ENCODE measurements at places on chromosomes 7 and 10.

GRCh38 chr10:13946209-13946460 lies 359.4 kb downstream of the PRPF18 start:
- DNase-seq, result no peak

GRCh38 chr10:45160271-45160670 lies 155.1 kb downstream of the OR13A1 start:
- no peak for DNase-seq

GRCh38 chr10:104657457-104657856 lies 16.4 kb downstream of the SORCS3 start:
- no peak for DNase-seq

- no peak for DNase-seq
These were observed 17.3 kb downstream of the TPK1 start for GRCh38 chr7:144818511-144818910.

DNA sequence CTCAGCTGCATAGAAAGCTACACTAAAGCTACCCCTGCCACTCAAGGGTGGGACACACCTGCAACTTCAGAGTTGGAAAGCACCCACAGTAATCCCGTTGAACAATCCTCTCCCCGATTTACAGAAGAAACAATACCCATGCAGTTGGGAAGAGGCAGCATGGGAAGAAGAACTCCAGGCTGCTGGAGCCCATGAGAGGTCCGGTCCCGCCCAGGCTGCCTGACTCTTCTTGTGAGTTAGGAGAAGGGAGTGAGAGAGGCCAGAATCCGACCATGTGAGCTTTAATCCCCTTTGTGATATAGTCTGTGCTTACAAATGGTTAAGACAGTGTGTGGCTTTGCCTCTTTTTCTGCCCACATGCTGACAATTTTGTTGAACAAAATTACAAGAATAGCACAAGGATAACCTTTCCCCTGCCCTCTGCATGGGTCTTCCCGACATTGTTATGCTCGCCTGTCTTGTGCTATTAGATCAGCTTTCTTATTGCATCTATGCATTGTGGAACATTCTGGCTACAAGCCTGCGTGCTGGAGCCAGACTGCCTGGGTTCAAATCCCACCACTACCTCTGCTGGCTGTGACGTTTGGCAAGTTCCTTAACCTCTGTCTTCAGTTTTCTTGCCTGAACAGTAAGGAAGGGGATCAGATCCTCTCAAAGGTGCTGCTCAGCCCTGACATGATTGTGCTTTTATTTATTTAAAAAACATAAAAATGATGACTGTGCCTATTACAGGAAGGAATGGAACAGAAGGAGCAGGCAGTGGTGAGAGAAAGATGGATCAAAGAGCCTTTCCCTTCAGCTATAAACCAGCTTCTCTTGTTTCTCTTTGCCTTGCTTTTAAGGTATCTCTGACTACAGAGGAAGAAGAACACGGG lies 56.0 kb downstream of the BPGM start:
- DNase-seq, result no peak

GRCh38 chr10:104274762-104275721 lies 6.1 kb downstream of the GSTO2 start:
- peak; percentile 59 for DNase-seq

GRCh38 chr10:76558586-76558985 lies 1079.0 kb downstream of the KCNMA1 start:
- peak; percentile 57 for DNase-seq

GRCh38 chr7:115070311-115070710 lies 148.4 kb downstream of the MDFIC start:
- no peak for DNase-seq

- no peak for DNase-seq
These were observed 7.0 kb downstream of the KNDC1 start for GRCh38 chr10:133166828-133167692.

- no peak for DNase-seq
These were observed 1125.0 kb downstream of the TYW1 start for GRCh38 chr7:68121655-68122054.

DNA sequence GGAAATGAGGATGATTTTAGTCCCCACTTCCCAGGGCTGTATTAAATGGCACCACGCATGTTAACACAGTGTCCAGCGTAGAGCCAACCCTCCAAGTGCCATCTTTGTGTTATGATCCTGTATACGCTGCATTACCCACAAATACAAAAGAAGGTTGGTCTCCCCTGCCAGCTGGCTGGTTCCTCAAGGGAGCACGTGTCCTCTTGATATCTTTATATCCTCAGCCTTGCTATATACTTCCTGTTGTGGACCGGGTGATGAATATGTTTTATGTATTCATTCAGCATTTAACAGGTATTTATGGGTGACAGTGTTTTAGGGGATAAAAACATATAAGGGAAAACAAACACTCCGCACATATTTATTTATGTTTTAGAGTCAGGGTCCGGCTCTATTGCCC lies 23.2 kb upstream of the PRRT4 start:
- DNase-seq, result no peak

GRCh38 chr10:7520507-7521485 lies 110.0 kb upstream of the SFMBT2 start:
- no peak for DNase-seq

- DNase-seq, result no peak
These were observed 78.4 kb upstream of the UNC5B start for GRCh38 chr10:71133710-71134686.

DNA sequence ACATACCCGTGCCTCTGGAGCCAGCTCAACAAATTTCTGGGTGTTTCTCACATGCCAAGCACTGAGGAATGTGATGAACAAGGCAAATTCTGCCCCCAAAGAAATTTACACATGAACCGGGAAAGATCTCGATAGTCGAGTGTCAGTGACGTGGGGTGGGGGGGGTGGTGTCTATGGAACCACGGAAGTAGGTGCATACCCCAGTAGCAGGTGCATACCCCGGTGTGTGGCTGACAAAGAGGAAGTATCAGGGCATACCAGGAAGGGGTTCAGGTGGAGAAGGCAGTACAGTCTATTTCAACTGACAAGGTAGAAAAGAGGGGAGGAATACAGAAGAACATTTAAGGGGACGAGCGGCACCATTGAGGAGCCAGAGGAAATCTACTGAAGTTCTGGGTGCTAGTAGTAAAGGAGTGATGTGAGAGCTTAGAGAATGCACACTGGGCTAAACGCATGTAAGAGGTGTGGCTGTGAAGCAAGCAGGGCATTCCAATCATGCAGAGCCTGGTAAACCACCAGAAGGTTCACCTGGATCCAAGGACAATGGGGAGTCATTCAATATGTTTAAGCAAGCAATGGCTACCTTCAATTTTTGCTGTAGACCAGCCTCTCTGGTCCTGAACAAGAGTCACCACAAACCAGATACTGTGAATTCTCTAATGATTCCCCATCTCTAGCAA lies 6.2 kb downstream of the CCDC6 start:
- DNase-seq, result no peak

- DNase-seq, result no peak
These were observed 117.2 kb upstream of the ADO start for GRCh38 chr10:62687230-62687748.

- DNase-seq, result no peak
These were observed 83.0 kb downstream of the BEND7 start for GRCh38 chr10:13445656-13446400.

DNA sequence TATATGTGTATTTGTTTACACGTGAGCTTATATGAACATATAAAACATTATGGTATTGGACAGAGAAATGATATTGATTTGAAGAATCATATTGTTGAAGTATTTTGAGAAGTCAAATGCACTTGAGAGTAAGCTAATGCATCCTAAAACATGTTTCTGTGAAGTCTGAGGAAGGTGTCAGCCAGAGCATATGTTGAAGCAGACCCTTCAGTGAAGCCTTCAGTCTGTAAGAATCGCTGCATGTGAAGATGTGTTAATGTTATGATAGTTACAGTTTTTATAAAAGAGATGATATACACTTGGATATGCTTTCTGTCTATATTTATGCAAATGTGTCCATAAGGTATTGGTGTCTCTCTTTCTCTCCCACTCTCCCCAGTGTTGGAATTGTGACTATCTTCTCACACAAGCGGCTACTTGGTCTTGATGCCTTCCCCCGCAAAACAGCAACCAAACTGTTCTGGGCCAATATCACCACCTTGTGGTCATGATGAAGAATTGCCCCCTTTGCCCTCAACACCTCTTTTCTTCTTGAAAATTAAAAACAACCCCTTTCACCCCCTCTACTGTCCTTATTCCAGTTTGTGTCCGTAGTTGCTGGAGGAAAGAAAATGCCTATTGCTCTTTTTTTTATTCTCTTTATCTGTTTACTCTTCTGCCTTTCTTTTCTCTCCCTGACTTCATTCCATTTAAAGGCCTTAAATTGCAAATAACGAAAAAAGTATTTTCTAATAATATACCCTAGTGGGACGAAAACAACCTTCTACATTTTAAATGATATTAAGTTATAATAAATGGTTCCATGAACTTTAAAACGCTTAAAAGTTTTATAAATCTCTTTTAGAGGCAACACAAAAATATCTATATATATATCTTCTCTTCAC lies 64.9 kb downstream of the IKZF1 start:
- no peak for DNase-seq

GRCh38 chr10:128087884-128088709 lies 38.1 kb downstream of the MKI67 start:
- no peak for DNase-seq

GRCh38 chr10:124675261-124675660 lies 68.9 kb downstream of the FAM53B start:
- peak; percentile 15 for DNase-seq

- DNase-seq, result no peak
These were observed 20.7 kb downstream of the IFIT3 start for GRCh38 chr10:89348481-89348880.

DNA sequence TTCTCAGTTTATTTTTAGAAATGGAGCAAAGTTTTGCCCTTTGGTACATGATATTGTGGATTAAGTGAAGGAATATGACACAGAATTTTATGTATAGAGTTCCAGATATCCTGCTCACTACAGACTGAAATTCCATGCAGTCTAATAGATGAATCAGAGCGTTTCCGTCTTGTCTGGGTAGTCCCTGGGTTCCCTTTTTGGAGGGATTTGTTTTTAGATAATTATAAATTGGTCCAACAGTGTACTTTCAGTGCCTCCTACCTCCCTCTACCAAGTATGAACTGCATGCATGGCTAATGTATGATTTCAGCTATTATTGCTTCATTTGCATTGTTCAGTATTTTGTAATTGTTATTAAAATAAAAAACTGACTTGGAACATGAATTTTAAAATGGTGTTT lies 74.4 kb downstream of the SEPTIN7 start:
- no peak for DNase-seq

DNA sequence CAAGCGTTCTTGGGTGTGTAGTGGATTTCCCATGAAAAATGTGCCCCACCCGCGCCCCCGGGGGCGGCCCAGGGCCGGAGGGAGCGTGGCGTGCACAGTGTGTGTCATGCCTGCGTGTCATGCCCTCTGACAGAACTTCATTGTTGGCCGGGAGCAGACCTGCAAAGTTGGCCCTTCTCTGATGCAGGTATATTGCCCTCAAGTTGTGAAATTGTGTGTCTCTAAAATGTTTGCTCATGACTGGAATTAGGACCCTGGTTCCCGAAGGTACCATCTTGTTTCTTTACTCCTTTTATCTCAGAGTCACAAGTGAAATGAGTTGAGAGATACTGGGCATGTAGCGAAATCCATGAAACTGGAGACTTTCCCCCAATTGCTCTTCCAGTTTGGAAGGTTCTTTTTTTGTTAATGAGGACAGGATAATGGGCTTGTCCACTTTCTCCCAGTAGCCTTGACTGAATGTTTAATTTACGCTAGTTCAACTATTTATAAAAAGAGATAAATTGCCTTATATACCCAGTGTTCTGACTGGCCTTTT lies 26.2 kb downstream of the ADK start:
- DNase-seq, result peak; percentile 87

DNA sequence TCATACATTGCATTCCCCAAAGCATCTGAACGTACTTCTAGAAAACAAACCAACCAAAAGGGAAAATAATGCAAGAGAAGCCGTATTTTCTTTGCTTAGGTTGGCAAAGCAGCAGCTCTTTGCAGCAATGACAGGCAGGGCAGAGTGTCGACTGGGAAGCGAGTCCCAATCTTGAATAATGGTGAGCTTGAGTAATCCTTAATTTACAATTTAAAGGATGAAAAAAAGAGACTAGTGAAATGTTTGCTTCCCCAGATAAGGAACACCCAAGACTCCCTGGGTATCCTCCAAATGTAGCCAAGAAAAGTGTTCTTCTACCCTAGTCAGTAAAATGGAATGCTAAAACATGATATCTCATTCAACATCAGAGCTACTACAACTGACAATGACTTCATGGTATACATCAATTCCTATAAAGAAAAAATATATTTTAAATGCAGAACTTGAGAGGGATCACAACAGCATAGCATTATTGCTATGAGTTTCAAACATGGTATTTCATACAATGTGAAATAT lies 32.0 kb downstream of the GPAM start:
- DNase-seq, result no peak

DNA sequence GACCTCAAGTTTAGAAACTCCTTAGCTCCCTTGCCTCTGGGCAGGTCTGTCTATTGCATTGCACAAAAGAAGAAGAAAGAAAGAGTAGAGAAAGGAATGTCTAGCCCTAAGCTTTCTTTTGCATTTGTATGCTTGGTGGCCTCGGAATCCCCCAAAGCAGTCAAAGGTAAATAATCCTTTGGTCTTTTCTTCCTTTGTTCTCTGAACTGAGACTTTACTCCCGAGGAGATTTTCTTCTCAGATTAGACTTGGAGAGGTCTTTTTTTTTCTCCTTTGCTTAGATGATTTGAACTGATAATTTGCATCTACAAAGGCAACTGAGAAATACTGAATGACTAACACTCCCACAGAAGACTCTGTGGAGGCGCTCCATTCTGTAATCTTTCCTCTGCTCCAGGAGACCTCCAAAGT lies 93.2 kb downstream of the AKR1D1 start:
- no peak for DNase-seq

GRCh38 chr7:43643846-43644245 lies 60.9 kb downstream of the STK17A start:
- no peak for DNase-seq

DNA sequence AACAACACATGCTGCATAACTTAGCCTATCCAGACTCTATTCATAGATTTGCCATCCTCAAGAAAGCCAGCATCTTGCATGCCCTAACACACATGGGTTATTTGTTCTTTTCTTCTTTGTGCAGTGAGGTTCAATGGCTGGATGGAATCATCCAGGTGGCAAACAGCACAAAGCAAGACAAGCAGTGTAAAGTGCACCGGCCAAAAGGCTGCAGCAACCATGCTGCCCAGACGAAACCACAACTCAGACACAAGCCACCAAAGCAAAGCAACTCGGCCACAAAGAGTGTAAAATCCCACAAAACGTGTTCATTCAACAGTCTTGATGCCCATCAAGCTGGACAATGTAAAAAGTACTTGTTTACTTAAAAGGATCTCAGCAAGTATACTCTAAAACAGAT lies 76.9 kb downstream of the PIP4K2A start:
- DNase-seq, result no peak

- peak; percentile 44 for DNase-seq
These were observed 4.0 kb upstream of the ADAP1 start for GRCh38 chr7:958221-959200.

- no peak for DNase-seq
These were observed 52.5 kb upstream of the MACC1 start for GRCh38 chr7:20269726-20270125.

- peak; percentile 41 for DNase-seq
These were observed 35.9 kb downstream of the ADAP1 start for GRCh38 chr7:918441-919113.

- DNase-seq, result no peak
These were observed 599.6 kb upstream of the GHITM start for GRCh38 chr10:83539528-83540308.

Data from right lobe of liver (tissue), 6 donors.